ENCODE measurements at places on chromosomes 11 and 22.

DNA sequence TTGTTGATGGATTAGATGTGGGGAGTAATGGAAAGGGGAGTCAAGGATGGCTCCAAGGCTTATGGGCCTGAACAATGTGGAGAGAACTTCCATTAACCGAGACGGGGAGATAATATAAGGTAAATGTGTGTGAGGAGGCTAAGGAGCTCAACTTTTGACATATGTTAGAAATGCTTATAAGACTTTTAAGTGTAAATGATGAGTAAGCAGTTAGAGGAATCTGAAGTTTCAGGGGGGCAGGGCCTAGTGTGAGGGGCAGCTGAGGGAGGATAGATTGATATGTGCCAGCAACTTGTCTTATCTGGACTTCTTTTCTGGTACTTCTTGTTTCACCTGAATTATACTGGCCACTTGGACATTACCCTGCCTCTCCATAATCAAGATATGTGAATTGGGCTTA lies 29.9 kb downstream of the ANKRD42 start:
- no peak for DNase-seq

- no peak for DNase-seq
These were observed 135.0 kb upstream of the MTNR1B start for GRCh38 chr11:92834296-92835020.

- DNase-seq = no peak
These were observed 3.5 kb downstream of the MUC5B start for GRCh38 chr11:1226226-1226985.

DNA sequence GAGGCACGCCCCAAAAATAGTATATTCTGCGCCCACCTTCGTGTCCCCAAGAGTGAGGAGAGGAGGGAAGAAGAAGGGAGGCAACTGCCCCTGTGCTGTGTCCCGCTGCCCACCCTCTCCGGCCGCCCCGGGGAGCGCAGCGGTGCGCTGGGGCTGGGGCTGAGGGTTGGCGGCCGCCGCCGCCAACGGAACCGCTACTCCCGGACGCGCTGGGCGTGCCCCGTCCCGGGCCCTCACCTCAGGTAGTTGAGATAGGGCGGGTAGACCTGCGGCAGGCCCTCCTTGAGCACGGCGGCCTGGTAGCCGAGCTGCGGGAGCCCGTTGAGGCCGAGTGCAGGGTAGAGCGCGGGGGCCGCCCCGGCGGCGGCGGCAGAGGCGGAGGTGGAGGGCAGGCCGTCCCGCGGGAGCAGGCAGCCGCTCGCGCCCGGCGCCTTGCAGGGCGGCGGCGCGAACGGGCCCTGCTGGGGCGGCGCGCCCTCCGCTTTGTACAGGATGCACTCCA lies 2.4 kb downstream of the PGR start:
- DNase-seq = no peak

DNA sequence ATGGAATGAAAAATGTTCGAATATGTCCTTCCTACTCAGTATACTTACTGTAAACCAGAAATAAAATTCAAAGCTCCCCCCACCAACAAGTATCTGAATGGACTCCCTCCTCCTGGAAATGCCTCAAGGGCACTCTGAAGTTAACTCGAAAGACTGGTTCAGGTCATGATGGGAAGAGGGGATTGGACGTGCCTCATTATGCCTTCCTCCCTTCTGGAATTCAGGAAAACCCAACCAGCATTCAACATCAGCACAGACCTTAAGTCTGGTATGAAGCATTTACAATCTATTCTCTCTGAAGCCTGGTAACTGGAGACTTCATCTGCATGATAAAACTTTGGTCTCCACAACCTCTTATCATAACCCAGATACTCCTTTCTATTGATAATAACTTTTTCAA lies 428.3 kb upstream of the RAG2 start:
- no peak for DNase-seq

DNA sequence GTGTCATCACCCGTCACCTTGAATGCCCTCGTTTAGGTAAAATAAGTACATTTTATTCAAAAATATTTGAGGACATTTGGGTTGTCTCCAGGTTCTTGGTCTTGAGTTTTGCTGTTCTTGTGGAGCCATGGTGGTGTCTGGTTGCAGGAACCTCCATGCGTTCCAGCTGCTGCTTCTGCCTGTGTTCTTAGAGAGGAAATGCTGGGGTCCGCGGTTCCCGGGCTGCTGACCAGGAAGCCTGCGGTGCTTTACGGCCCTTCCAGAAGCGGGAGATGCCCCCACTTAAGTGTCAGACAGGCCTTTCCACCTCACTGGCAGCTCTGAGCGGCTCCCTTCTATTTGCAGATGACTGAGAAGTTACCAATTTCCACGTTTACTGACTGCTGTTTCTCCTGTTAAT lies 66.8 kb downstream of the LRP5 start:
- DNase-seq = no peak

DNA sequence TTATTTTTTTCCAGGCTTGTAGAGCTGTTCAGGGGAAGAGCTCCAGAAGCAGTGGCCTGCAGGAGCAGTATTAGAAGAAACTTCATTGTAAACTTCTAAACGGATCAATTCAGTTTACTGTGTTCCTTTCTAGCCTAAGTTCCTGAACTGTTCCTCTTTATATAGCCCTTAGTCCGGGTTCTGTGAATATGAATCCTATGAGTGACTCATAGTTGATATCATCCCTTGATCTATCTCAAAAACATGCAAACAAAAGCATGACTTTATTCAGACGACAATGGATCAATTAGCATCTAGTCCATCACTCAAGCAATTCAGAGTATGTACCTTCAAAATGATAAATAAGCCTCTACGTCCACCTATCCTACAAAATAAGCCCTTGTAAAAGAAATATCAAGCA lies at the start of gene MMP12:
Gene MMP12, minus strand, starts transcription at position 131 of the 400 bp plus-strand sequence. Its CDS starts 45 bp downstream, at position 86.
- no peak for DNase-seq

DNA sequence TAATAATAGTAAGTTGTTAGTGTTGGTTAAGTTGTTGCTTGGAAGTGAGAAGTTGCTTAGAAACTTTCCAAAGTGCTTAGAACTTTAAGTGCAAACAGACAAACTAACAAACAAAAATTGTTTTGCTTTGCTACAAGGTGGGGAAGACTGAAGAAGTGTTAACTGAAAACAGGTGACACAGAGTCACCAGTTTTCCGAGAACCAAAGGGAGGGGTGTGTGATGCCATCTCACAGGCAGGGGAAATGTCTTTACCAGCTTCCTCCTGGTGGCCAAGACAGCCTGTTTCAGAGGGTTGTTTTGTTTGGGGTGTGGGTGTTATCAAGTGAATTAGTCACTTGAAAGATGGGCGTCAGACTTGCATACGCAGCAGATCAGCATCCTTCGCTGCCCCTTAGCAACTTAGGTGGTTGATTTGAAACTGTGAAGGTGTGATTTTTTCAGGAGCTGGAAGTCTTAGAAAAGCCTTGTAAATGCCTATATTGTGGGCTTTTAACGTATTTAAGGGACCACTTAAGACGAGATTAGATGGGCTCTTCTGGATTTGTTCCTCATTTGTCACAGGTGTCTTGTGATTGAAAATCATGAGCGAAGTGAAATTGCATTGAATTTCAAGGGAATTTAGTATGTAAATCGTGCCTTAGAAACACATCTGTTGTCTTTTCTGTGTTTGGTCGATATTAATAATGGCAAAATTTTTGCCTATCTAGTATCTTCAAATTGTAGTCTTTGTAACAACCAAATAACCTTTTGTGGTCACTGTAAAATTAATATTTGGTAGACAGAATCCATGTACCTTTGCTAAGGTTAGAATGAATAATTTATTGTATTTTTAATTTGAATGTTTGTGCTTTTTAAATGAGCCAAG lies 2.7 kb downstream of the NEAT1 start:
- no peak for DNase-seq

GRCh38 chr22:37331856-37332536 lies 49.7 kb downstream of the CYTH4 start:
- no peak for DNase-seq

DNA sequence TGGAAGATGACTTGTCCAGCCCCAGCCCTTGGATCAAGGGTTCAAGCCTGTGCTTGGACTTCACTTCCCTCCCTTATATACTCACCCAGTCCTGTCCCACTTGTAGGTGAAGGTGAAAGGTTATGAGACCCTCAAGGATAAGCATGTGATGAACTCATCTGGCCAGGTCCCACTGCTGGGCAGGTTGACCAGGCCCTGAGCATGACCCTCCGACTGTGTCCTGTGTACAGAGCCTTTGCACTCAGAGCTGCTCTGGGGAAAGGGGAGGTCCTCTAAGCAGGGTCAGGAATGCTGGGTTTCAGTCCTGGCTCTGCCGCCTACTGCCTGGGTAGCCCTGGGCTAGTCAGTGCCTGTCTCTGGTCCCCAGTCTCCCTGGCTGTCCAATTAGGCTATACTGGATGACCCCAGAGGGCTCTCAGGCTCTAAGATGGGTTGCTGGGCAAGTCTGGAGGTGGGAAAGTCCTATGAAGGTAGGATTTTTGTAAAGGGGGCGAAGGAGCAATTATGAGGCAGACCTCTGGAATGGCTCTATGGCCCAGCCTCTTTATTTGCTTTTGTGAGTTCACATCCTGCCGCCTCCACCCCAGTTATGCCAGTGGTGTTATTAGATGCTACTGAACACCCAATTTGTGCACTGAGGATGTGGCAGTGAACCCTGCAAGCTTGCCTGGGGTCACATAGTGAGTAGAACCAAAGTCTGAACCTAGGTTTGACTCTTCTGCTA lies 14.1 kb downstream of the DGAT2 start:
- no peak for DNase-seq

DNA sequence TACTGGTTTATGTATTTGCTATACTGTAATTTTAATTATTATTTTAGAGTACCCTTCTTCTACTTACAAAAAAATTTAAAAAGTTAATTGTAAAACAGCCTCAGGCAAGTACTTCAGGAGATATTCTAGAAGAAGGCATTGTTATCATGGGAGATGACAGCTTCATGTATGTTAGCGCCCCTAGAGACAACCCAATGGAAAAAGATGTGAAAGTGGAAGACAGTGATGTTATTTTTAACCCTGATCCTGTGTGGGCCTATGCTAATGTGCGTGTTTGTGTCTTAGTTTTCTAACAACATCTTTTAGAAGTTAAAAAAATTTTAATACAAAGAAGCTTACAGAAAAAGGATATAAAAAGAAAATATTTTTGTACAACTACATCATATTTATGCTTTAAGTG lies 205.0 kb downstream of the FAM76B start:
- no peak for DNase-seq

DNA sequence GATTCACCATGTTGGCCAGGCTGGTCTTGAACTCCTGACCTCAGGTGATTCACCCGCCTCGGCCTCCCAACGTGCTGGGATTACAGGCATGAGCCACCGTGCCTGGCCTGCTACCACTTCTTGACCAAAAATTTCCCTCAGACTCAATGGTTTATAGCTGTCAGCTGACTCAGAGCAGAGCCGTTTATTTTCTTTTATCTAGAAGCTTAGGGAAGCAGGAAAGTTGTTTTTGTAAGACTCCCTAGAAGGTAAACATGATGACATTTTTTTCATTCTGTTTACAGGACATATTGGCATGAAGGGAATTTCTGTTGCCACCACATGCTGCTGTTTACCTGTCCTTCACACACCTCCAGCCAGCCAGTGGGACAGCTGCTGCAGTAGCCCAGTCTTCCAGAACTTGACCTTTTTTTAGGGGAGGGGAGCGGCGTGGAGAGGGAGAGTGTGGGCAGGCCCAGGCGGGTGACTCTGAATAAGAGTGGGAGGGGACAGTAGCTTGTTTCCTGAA lies 56.1 kb upstream of the PTPRJ start:
- DNase-seq = no peak

DNA sequence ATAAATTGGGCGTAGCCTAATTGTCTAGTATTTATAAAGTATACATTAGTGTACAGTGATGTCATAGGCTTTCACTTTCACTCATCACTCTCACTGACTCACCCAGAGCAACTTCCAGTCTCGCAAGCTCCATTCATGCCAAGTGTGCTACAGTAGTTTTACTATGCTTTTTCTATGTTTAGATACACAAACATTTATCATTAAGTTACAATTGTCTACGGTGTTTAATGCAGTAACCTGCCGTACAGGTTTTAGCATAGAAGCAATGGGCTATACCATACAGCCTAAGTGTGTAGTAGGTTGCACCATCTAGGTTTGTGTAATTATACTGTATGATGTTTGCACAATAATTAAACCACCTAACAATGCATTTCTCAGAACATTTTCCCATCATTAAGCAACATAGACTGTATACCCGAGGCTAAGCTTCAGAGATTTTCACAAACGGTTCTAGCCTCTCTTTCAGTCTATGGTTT lies 17.5 kb downstream of the OR9G1 start:
- no peak for DNase-seq

DNA sequence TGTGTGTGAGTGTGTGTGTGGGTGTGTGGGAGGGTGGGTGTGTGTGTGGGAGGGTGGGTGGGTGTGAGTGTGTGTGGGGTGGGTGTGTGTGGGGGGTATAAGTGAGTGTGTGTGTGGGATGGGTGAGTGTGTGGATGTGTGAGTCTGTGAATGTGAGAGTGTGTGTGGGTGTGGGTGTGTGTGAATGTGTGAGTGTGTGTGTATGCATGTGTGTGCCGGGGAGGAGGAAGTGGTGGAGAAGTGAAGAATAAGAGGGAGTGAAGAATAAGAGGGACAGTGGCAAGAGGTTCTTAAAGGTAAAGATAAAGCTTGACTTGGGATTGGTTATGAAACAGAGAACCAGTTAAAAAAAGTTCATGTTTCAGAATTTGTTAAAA lies 54.0 kb downstream of the PRR5L start:
- no peak for DNase-seq

GRCh38 chr11:72784662-72785061 lies 9.2 kb downstream of the STARD10 start:
- DNase-seq = no peak

- no peak for DNase-seq
These were observed 58.7 kb upstream of the PRODH start for GRCh38 chr22:18994701-18995326.

- DNase-seq = no peak
These were observed 10.3 kb downstream of the TOP3B start for GRCh38 chr22:21972293-21972779.

GRCh38 chr22:37340331-37341262 lies 58.3 kb downstream of the CYTH4 start:
- no peak for DNase-seq

Data from AG04450 (cell line).